Stimulated activated CD4-positive, alpha-beta T cell treated with anti-CD3 and anti-CD28 coated beads, Interleukin-2, amount 100 ng/mL, for 4 hours (primary cell): ENCODE measurements at places on chromosomes 3 and 15.

DNA sequence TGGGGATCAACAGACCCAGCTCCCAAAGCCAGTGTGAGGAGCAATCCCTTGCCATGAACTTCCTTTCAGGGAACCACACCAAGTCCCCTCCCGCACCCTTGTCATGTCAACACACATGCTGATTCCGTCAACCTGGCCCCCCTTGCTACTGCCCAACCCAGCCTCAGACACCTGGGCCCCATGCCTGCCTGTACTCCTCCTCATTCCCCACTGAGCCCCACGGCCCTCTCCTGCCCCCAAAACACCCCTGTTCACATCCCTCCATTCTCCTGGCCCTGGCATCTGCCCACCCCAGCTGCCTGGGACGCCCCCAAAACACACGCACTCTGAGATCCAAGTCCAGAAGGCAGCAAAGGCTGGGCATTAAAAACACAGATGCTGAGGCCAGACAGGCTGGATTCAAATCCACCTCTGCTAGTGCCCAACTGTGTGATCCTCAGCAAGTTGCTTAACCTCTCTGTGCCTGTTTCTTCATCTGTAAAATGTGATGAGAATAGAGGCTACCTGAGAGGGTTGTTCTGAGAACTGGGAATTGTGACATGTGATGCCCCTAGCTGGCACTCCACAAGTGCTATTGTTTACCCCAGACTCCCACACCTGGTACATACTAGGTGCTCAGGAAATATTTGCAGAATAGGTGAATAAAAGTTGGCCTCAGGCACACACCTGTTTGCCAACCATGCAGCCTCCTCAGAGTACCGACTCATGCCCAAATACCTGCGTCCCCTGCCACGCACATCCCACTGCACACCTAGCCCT, 2.3 kb downstream of the PLXND1 start:
- no peak for DNase-seq

GRCh38 chr3:8702560-8702959, 31.0 kb upstream of the CAV3 start:
- no peak for DNase-seq

DNA sequence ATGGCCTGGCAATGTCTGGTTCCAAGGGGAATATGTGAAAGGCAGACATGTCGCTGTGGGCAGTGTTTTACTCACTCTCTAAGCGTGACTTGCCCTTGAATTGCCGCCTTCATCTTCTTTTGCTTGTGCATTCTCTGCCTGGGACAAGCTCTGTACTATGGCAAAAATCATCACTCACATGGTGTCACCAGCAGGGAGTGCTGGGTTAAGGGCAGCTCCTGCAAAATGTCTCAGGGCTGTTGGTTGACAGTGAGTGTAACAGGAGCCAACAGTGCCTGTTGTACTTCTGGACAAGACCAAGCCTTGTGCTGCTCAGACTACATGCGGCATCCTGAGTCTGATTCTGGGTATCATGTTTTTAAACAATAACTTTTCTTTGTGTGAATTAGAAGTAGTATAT, 45.3 kb upstream of the KY start:
- DNase-seq, result no peak

GRCh38 chr3:120353463-120353862, 4.3 kb upstream of the LRRC58 start:
- DNase-seq, result no peak

DNA sequence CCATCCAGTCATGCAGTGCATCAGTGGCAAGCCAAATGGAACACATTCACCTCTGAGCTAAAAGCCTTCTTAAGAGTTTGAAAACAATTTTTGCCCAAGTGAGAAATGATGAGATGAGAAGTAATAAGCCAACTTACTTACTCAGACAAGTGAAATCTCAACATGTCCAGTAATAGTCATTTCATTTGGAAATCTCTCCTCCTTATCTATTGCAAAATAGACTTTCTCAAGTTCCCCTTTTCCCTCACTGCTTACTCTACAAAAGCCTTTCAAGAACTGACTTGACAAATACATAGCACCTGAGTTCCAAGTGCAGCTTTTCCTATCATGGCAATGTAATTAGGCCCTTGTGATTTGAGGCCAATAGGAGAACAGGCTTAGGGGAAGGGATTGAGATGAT, 282.3 kb downstream of the SLC9A9 start:
- DNase-seq, result no peak

GRCh38 chr3:105927741-105928140, 58.9 kb upstream of the CBLB start:
- DNase-seq, result no peak

GRCh38 chr3:148360051-148360450, 337.7 kb upstream of the AGTR1 start:
- DNase-seq, result no peak

- no peak for DNase-seq
These were observed 77.0 kb downstream of the LPP start for GRCh38 chr3:188230962-188231361.

DNA sequence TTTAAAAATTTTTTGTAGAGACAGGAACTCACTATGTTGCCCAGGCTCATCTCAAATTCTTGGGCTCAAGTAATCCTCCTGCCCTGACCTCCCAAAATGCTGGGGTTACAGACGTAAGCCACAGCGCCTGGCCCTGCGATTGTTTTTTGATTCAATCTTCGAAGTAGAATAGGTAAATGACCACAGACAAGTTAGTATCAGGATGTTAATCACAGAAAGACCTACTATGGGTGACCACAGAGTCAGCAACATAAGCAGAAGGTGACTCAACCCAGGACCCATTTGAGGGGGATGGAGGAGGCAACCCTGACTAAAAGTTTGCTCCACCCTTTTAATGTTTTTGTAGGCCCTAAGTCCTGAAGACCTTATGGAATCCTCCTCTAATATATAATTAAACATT, 10.0 kb upstream of the USP3 start:
- no peak for DNase-seq

DNA sequence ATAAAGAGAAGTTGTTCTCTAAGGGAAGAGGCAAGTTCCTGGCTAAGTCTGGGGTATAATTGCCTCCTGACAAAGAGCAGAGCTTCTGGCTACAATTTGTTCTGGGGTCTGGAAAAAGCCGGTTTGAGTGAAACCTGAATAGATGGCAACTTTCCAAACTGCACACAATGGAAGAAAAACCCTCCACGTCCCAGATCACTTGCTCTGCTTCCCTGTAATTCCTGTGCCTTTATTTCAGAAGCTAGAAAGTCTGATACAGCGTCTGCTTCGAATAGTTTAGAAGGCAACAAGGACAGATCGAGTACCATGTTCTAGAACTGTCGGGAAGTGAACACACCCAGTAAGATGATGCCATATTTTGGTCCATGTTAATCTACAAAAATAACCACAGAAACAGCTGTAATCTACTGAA, 1.6 kb upstream of the WDR82 start:
- no peak for DNase-seq

DNA sequence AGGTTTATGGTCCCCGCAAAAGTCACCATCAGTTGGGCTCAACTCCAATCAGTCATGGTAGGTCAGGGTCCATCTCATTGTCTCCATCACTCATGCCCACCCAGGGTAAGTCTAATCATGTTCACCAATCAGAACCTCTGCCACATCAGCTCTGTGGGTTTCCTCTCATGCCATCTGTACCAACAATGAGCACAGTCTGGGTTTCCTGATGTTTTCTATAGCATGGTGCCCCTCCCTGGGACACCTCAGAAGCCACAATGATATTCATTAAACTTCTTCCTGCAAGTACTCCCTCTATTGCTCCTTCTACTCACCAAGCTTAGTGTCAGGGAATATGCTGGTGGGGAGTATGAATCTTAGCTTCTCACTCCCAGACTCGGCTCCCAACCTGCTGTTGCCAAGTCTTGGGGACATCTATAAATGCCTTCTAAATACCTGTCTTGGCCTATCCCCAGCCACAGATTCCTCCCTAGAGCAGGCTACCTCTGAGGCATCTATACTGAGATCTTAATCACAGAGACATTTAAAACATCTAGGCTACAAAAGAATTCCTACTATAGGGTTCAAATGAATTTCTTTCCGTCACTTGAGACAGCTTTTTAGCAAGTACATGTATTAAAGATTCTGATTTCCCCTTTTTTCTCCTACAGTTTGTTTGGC, 5.0 kb upstream of the CCR2 start:
- DNase-seq, result no peak

- no peak for DNase-seq
These were observed 80.9 kb downstream of the LRRC3B start for GRCh38 chr3:26703519-26703918.

DNA sequence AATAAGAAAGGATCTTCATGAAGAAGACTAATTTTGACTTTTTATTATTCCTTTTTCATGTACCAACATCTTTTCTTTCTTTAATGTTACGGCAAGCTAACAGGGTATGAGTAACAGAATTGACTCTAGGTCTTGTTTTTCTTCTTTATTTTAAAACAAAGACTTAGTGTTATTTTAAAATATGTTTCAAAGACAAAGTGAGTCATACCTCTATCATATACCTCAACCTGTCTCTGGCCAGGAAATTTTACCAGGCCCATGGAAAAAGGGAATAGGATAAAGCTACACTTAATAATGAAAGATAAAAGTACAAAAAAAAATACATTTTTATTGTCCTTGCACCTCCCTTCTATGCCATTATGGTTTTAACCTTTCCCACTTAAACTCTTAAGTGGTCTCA, 57.4 kb downstream of the ZNF148 start:
- DNase-seq, result no peak

- DNase-seq, result no peak
These were observed 890.9 kb upstream of the CFAP20DC start for GRCh38 chr3:59940718-59941117.

DNA sequence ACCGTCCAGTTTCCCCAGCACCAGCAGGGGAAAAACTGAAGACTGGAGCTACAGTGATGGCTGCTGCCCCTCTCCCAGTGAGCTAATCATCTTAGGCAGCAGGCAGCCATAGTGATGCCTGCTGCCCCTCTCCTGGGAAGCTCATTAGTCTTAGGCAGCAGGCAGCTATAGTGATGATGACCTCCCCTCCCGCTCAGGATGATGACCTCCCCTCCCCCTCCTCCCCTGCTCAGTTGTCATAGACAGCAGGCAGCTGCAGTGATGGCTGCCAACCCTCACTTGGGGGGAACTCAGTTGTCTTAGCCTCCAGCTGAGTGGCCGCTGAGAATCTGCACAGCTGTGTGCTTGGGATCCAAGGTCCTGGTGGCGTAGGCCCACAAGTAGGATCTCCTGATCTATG, 80.9 kb upstream of the MANF start:
- no peak for DNase-seq

- no peak for DNase-seq
These were observed 65.1 kb downstream of the GLCE start for GRCh38 chr15:69225355-69226022.

GRCh38 chr15:81889485-81889881, 156.3 kb downstream of the MEX3B start:
- no peak for DNase-seq

GRCh38 chr3:17030438-17030837, 145.7 kb downstream of the PLCL2 start:
- no peak for DNase-seq

DNA sequence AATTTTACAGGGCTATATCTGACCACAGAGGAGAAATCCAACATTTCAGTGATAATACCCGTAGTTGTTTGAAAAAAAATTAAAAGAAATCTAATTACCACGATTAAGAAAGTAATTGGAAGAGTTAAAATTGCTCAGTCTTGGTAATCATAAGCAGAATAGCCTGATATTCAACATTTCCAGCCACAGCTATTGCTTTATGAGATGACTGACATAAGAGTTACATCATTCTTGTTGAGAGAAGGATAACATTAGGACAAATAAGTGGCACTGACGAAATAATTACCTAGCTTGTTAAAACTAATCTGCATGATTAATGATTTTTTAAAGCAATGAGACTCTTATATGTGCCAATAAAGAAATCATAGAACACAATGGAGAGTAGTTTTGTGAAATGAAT, 825.0 kb upstream of the GBE1 start:
- no peak for DNase-seq

DNA sequence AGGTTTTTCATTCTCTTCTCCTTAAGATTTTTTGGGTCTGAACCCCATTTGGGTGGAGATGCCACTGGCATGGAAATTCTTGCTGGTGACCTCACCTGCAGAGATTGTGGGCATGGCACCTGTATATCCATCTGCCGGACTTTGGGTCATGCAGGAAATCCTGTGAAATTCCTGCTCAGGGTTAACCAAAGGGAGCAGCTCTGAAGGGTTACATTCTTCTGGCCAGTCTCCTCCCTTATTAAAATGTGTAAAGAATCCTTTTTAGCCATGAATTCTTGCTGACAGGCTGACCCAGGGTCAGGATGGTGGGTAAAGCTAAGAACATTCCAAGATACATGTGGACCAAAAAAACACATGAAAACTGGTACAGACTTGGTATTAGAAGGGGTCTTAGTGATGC, 27.4 kb downstream of the ARHGEF26 start:
- DNase-seq, result no peak
